ENCODE measurements at places on chromosomes 6 and 20. TPM values are rescaled to one million over a fixed set of nuclear protein-coding genes. Genes with fewer than 3 reads are reported as not detected.

Gene PAX1
- not detected for total RNA-seq

Gene MYBL2
- total RNA-seq = 9.9 TPM

Gene ELOVL2
- not detected for total RNA-seq

Gene SLC17A1
- not detected for total RNA-seq

Gene VIP
- total RNA-seq = not detected

Gene ELOVL4
- total RNA-seq = 7.0 TPM

Gene SERINC1
- 61.5 TPM for total RNA-seq

Gene PRSS35
- not detected for total RNA-seq

Data from hair follicular keratinocyte (primary cell).